Cerebellar nuclear complex (tissue), 1 donor: ENCODE measurements at places on chromosomes 2 and 18.

DNA sequence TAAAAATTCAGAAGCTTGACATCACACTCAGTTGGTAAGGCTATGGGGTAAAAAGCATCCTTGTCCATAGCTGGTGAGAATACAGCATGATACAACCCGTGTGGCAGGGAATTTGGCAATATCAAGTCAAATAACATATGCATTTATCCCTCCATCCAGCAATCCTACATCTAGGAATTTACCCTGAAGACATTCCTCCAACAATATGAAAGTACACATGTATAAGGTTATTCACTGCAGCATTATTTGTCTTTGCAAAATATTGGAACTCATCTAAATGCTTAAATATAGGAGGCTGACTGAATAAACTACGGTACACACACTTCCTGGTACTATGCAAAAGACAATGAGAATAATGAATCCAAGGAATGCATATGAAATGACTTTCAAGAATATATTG is 101.0 kb downstream of the MEP1B start:
- DNase-seq: no peak

GRCh38 chr2:123770996-123771720 is 253.9 kb upstream of the CNTNAP5 start:
- no peak for DNase-seq

- DNase-seq: no peak
Measured at GRCh38 chr2:224802407-224802806, 86.2 kb upstream of the CCDC195 start.

- no peak for DNase-seq
Measured at GRCh38 chr2:102238039-102238756, 51.4 kb downstream of the IL1RL2 start.

DNA sequence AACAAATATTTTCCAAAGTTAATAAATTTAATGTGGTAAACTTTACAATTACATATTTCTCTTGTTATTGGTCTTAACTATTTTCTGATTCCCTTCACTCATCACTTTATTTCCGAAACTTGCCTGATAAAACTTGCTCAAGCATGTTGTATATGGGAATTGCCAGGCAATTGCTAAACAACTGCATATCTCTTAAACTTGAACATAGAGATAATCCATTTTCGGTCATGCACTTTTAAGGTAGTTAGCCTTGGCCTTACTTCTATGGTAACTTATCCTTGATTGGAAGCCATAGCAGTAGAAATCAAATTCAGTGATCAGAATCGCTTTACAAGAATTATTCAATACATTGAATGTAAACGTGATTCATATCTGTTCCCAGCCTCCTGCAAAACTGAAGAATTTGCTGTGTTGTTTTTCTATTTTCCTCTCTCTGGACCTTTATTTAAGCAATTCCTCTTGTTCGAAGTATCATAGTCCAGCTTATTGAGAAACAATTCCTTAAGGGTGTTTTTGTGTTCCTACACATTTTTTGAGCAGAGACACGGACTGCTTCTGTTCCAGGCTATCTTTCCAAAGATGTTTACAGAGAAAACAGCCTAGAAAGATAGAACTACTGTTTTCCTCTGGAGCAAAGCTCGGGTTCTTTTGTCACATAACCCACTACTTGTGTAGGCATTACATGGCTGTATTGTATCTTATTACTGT is 674.3 kb downstream of the IRS1 start:
- no peak for DNase-seq

DNA sequence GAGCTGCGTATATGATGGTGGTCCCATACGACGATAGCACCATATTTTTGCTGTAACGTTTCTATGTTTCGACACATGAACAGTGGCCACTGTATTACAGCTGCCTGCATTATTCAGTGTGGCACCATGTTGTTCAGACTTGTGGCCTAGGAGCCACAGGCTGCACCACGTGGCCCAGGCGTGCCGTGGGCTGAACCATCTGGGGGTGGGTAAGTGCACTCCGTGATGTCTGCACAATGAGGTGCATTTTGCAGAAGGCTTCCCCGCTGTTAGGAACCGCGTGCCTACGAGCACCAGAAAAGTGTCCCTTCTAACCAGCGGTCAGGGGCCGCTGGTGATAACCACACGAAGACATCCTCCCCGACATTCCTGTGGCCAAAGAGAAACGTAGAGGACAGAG is 433.7 kb upstream of the MYT1L start:
- no peak for DNase-seq

- no peak for DNase-seq
Measured at GRCh38 chr18:58754544-58755068, 83.3 kb downstream of the MALT1 start.

DNA sequence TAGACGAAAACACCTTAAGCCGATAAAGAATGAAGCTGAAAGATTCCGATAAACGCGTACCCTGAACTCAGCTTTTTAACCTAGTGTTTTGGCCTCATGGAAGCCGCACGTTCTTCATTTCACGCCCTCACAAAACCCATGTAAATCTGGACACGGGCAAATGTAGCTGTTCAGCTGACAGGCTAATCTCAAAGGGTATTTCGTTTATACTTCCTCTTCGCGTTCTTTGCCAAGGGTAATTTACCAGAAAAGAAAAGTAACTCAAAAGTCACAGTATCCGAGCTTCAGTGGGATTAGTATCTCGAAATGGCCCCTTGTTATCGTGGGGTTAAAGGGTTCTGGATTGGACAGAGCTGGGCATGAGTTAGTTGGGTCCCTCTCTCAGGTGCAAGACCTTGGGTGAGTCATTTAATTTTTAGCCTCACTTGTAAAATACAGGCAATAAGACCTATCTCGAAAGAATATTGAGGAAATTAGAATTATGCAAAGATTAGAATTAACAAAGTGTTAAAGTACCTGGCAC is 22.0 kb upstream of the STPG4 start:
- DNase-seq: no peak

GRCh38 chr2:122516775-122517174 is 761.3 kb downstream of the TSN start:
- DNase-seq: no peak

DNA sequence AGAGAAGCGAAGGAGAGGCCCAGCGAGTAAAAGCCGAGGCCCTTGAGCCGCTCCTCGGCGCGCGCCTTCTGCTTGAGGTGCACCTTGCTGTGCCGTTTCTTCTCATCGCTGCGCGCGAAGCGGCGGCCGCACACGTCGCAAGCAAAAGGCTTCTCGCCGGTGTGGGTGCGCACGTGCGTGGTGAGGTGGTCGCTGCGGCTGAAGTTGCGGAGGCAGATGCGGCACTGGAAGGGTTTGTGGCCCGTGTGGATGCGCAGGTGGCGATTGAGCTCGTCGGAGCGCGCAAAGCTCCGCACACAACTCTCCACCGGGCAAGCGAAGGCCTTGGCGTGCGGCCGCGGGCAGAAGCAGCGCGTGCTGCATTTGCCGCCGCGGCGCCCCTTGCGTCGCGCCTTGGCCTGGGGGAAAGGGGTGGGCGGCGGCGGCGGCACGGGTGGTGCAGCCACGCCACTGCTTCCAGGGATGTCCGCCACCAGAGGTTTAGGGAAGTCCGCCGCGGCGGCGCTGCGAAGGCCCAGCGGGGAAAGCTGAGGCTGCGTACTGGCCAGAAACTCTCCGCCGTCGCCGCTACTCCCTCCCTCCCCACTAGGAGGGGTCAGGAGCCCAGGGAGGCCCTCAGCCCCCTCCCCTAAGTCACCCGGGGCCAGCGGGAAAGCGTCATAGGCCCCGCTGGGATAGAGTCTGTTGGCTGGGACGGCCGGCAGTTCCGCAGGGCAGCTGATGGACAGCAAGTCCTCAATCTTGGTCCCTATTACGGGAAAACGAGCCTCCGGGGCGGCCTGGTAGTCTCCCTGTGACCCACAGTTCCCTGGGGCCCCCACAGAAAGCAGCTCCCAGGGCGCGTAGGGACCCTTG is 1.7 kb downstream of the EGR4 start:
- DNase-seq: no peak

DNA sequence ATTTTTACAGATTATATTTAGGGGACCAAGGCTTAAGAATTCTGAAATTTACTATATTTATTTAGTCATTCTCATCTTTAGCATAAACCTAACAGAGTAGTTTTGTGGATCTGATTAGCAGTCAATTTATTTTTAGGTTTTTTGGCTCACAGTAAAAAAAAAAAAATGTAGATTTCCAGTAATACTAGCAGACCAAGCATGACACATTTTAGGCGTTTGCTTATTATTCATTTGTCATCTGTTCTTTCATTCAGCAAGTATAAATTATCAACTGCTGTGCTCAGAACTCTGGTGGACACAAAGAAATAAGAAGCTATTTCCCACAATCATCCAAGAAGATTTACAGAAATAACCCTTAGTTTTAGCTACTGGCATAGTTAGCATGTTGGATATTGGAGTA is 20.6 kb downstream of the PDE1A start:
- no peak for DNase-seq

DNA sequence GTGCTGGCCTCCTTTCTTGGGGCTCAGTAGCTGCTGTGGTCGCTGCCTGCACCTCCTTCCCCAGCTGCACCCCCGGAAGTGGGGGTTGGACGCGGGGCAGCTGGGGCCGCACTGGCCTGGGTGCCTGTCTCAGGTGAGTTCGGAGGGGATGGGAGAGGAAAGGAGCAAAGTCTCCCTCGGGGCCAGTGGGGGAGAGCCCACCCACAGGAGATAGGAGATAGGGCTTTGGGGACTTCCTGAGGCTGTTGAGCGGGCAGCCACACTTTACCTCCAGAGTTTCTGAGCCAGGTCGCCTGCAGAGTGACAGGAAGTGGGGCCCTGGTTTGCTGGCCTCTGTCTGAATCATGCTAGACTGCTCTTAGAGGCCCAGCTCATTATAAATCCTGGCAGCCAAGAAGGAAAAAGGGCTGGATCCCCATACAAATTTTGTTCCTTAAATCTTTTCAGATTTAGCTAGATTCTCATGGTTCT is 8.1 kb downstream of the MBP start:
- DNase-seq: no peak

GRCh38 chr2:126614524-126615227 is 41.3 kb upstream of the GYPC start:
- no peak for DNase-seq

GRCh38 chr2:68122680-68122964 is 35.1 kb upstream of the PNO1 start:
- no peak for DNase-seq

DNA sequence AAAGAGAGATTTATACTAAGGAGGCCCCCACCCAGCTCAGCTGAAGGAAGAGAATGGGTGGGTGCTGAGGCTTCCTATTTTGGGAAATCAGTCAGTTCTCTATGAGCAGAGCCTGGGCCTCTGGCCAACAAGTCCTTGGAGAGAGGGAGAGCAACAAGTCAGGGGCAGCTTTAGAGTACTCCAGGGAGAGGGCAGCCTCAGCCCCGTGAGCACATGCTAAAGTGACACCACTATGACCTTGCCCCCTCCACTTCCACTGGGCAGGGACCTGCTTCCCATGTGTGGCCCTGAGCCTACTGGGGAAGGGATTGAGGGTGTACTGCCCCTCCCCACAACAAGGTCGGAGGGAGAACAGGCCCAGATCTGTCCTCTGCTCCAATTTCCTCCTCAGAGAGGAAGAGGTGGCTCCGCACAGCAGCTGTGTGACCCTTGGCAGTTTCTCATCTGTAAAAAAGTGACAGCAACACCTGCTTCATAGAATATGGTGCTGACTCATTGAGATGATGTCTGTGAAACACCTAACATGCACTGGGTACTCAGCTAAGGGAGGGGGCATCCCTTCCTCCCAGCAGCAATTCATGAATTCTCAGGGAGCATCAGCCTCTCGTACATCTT is 72.9 kb downstream of the CLHC1 start:
- no peak for DNase-seq

DNA sequence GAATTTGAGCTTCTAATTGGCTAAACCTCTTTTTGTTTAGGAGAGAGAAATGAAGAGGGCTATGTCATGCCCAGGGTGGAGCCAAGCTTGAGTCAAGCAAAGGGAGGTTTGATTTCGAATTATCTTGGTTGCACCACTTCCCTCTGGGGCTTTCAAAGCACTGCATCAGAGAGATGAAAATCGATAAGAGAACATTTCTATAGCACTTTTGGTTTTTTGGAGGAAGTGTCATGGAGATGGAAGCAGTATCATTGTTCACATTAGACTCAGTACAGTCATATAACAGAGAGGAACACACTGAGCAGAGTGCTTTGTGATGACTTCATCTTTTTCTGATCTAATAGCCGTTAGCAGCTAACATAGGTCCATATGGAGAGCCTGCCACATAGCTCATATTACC is 120.3 kb upstream of the UXS1 start:
- DNase-seq: no peak

- no peak for DNase-seq
Measured at GRCh38 chr18:79949697-79950487, 1.6 kb downstream of the SLC66A2 start.

GRCh38 chr2:85867556-85868292 is 21.1 kb downstream of the ST3GAL5 start:
- DNase-seq: no peak
